ENCODE measurements at places on chromosomes 6 and 20.

DNA sequence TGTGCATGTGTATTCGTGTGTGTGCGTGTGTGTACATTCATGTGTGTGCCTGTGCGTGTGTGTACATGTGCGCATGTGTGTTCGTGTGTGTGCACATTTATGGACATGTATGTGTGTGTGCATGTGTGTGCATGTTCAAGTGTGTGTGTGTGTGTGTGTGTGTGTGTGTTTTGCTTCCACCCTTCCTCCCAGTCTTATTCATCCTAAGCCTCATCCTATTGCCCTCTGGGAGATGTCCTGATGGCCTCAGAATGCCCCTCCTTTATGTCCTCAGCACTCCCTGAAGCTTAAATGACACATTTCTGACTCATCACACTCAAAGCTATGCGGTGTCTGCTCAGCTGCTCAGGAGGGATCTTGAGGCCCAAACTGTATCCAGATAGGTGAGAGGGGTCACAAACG is 76.6 kb upstream of the CCDC167 start:
- H3K27me3 ChIP-seq: peaks cover 17% of the 10 kb centered on the region
- H3K4me1 ChIP-seq: peaks cover 5% of the 10 kb centered on the region
- no peaks in the 10 kb centered on the region for H3K36me3 ChIP-seq
- no peak for DNase-seq
- no peak overlapping the region for H3K4me3 ChIP-seq

DNA sequence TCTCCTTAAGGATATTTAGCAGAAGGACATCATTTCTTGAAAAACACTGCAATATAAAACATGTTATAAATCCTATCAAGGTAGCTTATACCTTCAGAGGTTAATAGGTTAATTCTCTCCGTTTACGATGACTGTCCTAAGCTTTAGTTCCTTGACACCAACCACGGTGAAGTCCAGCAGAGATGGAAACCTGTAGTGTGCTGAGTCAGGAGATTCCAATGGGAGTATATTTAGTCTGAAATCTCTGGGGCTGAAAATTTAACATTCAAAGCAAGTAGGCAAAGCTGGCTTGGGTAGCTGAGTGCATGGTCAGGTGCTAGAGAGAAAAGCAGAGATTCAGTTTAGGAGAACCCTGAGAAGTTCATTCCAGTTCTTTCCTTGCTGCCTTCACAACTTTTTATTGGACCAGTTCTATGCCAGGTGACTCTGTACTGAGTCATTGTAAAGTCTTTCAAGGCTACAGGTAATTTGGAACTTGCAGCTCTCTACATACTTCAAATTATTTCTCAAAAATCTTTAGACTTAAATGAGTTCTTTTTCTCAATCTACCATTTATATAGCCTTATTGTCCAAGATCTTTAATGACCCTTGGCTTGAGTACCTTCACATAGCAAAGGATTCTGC is 1009.4 kb upstream of the FLRT3 start:
- H3K4me1 ChIP-seq: no peaks in the 10 kb centered on the region
- no peaks in the 10 kb centered on the region for H3K27me3 ChIP-seq
- no peak overlapping the region for H3K4me3 ChIP-seq
- no peak for DNase-seq
- no peak overlapping the region for H3K27ac ChIP-seq

GRCh38 chr20:48288930-48289507 is 503.7 kb upstream of the SULF2 start:
- H3K4me1 ChIP-seq: no peaks in the 10 kb centered on the region
- no peak for DNase-seq
- H3K36me3 ChIP-seq: peaks cover 2% of the 10 kb centered on the region
- H3K27me3 ChIP-seq: peaks cover 75% of the 10 kb centered on the region
- H3K4me3 ChIP-seq: no peak overlapping the region

DNA sequence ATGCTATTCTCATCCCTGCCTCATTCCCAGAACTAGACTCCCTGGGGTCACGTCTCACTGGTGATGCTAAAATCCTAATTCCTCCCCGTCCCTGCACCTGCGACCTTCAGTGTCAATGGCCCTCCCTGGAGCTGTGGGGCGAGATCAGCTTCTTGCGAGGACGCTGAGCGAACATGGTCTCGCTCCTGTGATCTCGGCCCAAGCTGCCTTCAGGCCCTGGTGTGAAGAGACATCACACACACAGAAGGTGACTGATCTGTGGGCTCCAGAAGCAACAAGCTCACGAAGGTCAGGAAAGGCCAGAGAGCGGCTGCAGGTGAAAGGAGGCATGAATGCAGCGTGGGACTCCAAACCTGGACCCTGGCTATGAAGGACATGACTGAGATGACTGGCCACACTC is 139.5 kb upstream of the CST7 start:
- no peak for DNase-seq
- no peak overlapping the region for H3K4me3 ChIP-seq
- H3K27ac ChIP-seq: no peak overlapping the region
- peaks cover 2% of the 10 kb centered on the region for H3K36me3 ChIP-seq

DNA sequence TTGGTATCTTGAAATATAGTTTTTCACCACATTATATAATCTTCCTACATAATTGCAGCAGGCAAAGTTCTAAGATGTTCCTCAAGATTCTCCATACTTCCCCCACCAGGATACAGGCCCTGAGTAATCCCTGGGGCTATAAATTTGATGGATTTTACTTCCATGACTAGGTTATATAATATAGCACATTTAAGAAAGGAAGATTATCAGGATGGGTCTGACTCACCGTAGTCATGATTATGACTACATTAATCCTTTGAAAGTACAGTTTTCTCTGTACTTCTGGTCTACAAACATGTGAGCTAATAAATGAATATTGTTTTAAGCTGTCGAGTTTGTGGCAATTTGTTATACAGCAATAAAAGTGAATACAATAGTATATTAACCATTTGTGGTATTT is 122.5 kb downstream of the MACROD2 start:
- no peaks in the 10 kb centered on the region for H3K4me1 ChIP-seq
- H3K36me3 ChIP-seq: no peaks in the 10 kb centered on the region
- no peaks in the 10 kb centered on the region for H3K27me3 ChIP-seq
- DNase-seq: no peak

GRCh38 chr20:33400812-33401183 is 521 bp downstream of the CDK5RAP1 start:
- peaks cover 43% of the 10 kb centered on the region for H3K4me1 ChIP-seq
- no peaks in the 10 kb centered on the region for H3K27me3 ChIP-seq
- H3K36me3 ChIP-seq: no peaks in the 10 kb centered on the region

DNA sequence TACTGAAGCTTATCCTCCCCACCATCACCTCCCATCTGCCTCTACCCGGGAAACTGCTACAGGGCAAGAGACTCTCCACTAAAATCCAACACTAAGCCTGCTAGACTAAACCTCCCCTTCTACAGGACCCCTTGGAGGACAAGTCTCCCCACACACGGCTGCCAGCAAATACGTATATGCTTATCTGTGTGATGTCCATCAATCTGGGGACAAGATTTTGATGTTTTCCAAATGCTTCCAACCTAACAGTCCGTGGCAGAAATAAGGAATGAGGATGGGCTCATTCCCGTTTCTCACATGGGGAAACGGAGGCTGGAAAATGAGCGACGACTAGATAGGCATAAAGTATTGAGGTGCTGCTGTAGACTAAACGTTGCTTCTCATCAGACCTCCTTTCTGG is 1.8 kb downstream of the KCNK5 start:
- H3K4me3 ChIP-seq: peak overlapping the region; percentile 80
- peaks cover 51% of the 10 kb centered on the region for H3K27me3 ChIP-seq
- H3K27ac ChIP-seq: peak overlapping the region; percentile 45

- H3K27me3 ChIP-seq: peaks cover 29% of the 10 kb centered on the region
- no peak overlapping the region for H3K4me3 ChIP-seq
These were observed 83.6 kb downstream of the THBS2 start for GRCh38 chr6:169169941-169170582.

GRCh38 chr6:15780437-15780836 is 117.6 kb upstream of the DTNBP1 start:
- H3K4me1 ChIP-seq: no peaks in the 10 kb centered on the region
- no peak overlapping the region for H3K4me3 ChIP-seq
- H3K27me3 ChIP-seq: peaks cover 31% of the 10 kb centered on the region
- no peak overlapping the region for H3K27ac ChIP-seq
- no peaks in the 10 kb centered on the region for H3K36me3 ChIP-seq
- no peak for DNase-seq

DNA sequence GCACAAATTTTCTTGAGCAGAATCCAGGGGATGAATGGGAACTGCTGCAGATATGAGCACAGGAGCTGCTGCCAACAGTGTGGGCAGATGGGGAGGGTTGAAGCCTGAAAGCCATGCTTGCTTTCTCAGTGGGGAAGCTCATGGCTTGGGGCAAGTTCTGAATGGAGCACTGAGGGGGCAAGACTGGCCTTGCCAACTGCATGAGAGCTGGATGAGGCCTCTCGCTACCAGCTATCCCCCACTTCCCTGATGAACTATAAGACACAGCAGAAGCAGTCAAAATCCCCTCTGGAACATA is 28.3 kb downstream of the TREM1 start:
- no peak overlapping the region for H3K4me3 ChIP-seq
- H3K27me3 ChIP-seq: no peaks in the 10 kb centered on the region
- peaks cover 2% of the 10 kb centered on the region for H3K36me3 ChIP-seq
- DNase-seq: no peak
- H3K4me1 ChIP-seq: peaks cover 6% of the 10 kb centered on the region
- H3K27ac ChIP-seq: no peak overlapping the region

- H3K27ac ChIP-seq: no peak overlapping the region
- no peak overlapping the region for H3K4me3 ChIP-seq
- H3K36me3 ChIP-seq: no peaks in the 10 kb centered on the region
These were observed 9.5 kb upstream of the ADGRG6 start for GRCh38 chr6:142292166-142292924.

GRCh38 chr6:28354688-28355554 is 5.2 kb downstream of the ZKSCAN3 start:
- peak overlapping the region; percentile 27 for H3K27ac ChIP-seq
- H3K4me3 ChIP-seq: peak overlapping the region; percentile 89
- no peaks in the 10 kb centered on the region for H3K36me3 ChIP-seq
- peaks cover 28% of the 10 kb centered on the region for H3K4me1 ChIP-seq

DNA sequence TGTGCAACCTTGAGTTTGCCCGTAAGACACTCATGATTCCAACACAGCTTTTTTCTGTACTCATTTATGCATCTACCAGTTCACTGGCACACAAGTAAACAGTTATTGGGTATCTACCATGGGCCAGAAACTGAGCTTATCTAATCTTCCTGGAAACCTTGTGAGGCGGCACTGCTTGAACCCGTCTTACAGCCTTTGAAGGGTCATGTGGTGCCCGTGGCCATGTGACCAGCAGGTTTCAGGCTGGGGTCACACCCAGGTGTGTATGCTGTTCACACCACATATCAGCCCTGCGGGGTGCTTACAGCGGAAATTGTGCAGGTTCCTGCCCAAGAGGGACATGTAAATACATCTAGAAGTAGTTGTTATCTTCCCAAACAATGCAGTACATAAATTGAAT is 6.1 kb downstream of the THBD start:
- no peak for DNase-seq
- no peak overlapping the region for H3K4me3 ChIP-seq
- H3K27ac ChIP-seq: no peak overlapping the region
- H3K27me3 ChIP-seq: peaks cover 59% of the 10 kb centered on the region

- no peaks in the 10 kb centered on the region for H3K27me3 ChIP-seq
- H3K36me3 ChIP-seq: no peaks in the 10 kb centered on the region
- H3K27ac ChIP-seq: no peak overlapping the region
These were observed 194.7 kb downstream of the PKHD1 start for GRCh38 chr6:51892750-51893149.

DNA sequence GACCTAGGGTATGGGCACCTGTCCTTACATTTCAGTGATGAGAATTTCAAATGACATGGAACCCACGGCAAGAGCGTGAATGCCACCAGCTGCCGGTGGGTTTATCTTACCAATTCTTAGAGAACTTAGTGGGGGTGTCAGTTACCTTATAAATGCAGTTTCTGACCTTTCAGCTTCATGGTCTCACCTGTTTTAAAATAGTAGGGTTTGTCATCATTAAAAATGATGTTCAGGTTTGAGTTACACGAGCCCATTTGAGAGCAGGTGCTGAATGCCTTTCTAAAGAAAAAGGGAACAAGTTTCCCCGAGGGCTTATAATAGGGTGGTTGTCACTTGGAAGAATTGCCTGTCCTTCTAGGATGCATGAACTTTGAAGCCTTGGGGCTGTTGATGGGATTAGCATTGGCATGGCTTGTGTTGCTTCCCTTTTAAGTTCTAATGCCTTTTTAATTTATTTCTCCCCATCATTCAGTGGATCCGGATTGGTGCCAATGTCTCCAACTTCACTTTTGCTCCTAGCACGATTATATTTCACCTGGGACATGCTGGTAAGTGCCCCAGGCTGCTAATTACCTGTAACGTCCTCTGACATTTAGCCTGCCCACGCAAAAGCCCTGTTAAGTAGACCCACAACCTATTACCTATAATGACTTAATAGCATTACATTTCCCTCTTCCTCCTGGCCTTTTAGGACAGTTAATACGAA is 27.9 kb downstream of the GHRH start:
- no peaks in the 10 kb centered on the region for H3K27me3 ChIP-seq
- H3K4me1 ChIP-seq: peaks cover 2% of the 10 kb centered on the region
- peaks cover 17% of the 10 kb centered on the region for H3K36me3 ChIP-seq
- no peak for DNase-seq
- H3K4me3 ChIP-seq: no peak overlapping the region
- H3K27ac ChIP-seq: no peak overlapping the region

DNA sequence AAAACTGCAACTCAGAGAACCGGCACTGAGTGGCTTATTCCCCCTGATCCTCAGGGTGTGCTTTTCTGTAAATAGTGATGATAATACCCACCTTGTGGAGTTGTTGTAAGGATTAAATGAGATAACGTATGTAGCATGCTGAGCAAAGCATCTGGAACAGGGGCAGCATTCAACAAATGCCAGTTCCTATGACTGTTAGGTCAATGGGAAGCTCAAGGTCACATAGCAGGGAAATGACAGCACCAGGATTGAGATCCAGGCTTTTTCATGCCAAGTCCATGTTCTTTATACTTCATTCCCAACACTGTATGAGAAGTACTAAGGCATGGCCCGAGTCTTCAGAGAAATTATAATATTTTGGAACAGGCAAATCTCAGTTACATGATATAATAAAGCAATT is 5.1 kb downstream of the RCAN2 start:
- peaks cover 7% of the 10 kb centered on the region for H3K4me1 ChIP-seq
- no peak for DNase-seq
- H3K27me3 ChIP-seq: peaks cover 75% of the 10 kb centered on the region
- no peak overlapping the region for H3K27ac ChIP-seq
- peaks cover 5% of the 10 kb centered on the region for H3K36me3 ChIP-seq
- H3K4me3 ChIP-seq: no peak overlapping the region

GRCh38 chr6:116511424-116512110 is at the start of gene CALHM5:
CALHM5 (plus strand) TSS chr6:116511639; CDS start chr6:116511697, 58 bp downstream.
- H3K4me3 ChIP-seq: no peak within 1 kb of the TSS
- H3K36me3 ChIP-seq: no peaks in the 10 kb centered on the region
- H3K27me3 ChIP-seq: no peaks in the 10 kb centered on the region
